Small intestine (tissue), 16 donors: ENCODE measurements at places on chromosomes 2 and 18. TPM values are rescaled to one million over a fixed set of nuclear protein-coding genes. Genes with fewer than 3 reads are reported as not detected.

The IL18R1 gene
- 3.8 TPM for polyA plus RNA-seq

- no peak for DNase-seq
Measured at GRCh38 chr18:76363436-76364120, 131.5 kb downstream of the ZNF516 start.

The AUP1 gene
- polyA plus RNA-seq: 136 TPM

The ORC4 gene
- polyA plus RNA-seq: 47.7 TPM

GRCh38 chr2:146227152-146228019 lies 1617.4 kb upstream of the ACVR2A start:
- DNase-seq: no peak

GRCh38 chr2:129201696-129202095 lies 777.8 kb upstream of the RAB6C start:
- no peak for DNase-seq

GRCh38 chr18:26342646-26343045 lies 116.4 kb downstream of the TAF4B start:
- no peak for DNase-seq

The TSPYL6 gene
- 0.06 TPM for polyA plus RNA-seq

GRCh38 chr18:72201032-72201431 lies 343.1 kb downstream of the CBLN2 start:
- no peak for DNase-seq

- peak; percentile 41 for DNase-seq
Measured at GRCh38 chr2:84939426-84940087, 31.4 kb upstream of the KCMF1 start.

GRCh38 chr2:47652061-47652690 lies 130.8 kb upstream of the MSH6 start:
- no peak for DNase-seq

DNA sequence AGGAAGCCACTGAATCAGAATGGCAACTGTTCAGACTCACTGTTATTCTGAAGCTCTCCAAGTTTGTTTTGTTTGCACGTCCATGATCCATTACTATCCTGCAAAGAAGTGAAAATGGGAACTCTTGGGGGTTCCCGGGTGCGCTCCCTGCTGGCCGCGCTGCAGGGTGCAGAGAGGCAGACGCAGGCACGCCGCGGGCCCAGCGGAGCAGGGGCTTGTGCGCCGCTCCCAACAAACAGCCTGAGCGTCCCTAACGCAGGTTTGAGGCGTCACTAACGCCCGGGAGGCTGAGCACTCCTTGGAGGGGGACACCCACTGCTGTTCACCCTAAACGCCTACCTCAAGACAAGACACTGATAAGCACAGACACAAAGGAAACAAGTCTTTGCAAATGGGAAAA lies 14.3 kb upstream of the PIEZO2 start:
- peak; percentile 58 for DNase-seq

The SF3B6 gene
- 241 TPM for polyA plus RNA-seq

DNA sequence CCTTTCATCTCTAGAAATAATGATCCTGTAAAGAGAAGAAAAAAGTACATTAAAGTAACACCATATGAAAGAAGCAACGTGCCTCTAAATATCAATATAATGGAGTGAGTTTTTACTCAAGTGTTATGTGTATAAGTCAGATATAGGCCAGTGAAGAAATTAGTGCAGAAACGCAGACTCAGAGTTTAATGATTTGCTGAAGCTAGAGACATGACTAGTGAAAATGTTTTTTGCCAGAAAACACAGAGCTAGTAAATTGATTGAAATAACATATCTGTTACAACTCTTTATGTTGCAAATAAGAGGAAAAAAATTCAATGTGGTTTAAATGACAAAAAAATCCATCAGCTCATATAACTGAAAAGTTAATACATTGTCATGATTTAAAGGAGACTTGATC lies 217.2 kb upstream of the NXPH2 start:
- DNase-seq: no peak

DNA sequence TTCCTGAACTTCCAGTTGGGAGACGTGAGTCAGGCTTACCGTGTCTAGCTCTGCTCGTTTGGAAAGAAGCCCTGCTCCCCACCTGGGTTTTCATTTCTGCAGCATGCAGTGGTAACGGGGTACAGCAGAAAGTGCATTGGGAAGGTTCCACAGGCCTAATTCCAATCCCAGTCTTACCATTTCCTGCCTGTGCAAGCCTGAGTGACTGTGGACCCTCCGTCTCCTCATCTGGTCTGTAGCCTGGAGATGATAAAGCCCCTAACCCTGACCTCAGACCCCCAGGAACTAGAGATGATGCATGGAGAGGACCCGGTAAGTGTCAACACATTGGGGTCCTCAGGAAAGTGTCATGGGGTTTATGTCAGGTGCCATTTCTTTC lies 5.8 kb upstream of the PSD4 start:
- DNase-seq: no peak

DNA sequence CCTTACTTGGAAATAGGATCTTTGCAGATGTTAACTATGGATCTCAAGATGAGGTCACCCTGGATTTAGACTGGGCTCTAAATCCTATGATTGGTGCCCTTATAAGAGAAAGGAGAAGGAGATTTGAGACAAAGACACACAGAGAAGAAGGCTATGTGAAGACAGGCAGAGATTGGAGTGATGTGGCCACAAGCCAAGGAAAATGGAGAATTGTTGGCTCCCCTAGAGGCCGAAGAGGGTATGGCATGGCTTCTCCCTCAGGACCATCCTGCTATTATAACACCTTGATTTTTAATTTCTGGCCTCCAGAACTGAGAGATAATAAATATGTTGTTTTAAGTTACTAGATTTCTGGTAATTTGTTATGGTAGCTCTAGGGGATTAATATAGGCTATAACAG lies 7.6 kb downstream of the CYBRD1 start:
- DNase-seq: no peak

DNA sequence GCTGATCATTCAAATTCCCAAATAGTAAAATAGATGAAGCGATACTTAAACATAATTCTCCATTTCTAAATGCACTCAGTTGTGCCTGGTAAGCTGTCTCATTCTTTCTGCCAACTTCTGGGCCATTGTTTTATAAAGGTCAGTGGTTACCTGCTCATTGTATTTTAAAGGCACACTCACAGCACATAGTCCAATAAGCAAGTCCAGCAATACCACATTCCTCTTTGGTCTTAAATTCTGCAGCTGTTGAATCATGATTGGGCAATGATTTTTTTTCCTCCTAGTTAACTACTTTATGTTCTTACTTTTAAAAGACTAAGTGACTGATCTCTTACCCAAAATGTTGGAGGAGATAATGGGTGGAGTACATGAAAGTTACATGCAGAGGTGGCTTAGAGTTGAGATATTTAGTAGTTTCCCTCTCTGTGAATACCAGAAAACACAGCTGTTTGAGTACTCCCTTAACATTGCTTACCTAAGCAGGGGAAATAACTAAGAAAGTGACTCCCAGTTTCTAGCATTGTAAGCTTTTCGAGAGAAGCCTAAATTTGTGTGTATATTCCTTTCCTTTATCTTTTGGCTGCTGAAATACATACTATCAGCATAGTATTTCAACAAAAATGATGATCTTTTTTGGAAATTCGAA lies 220.7 kb downstream of the CAMKMT start:
- DNase-seq: no peak

The TMEM37 gene
- polyA plus RNA-seq: 43.2 TPM

- DNase-seq: no peak
Measured at GRCh38 chr2:15780912-15781574, 159.3 kb upstream of the MYCN start.

- DNase-seq: no peak
Measured at GRCh38 chr18:43013486-43013885, 102.0 kb downstream of the RIT2 start.

DNA sequence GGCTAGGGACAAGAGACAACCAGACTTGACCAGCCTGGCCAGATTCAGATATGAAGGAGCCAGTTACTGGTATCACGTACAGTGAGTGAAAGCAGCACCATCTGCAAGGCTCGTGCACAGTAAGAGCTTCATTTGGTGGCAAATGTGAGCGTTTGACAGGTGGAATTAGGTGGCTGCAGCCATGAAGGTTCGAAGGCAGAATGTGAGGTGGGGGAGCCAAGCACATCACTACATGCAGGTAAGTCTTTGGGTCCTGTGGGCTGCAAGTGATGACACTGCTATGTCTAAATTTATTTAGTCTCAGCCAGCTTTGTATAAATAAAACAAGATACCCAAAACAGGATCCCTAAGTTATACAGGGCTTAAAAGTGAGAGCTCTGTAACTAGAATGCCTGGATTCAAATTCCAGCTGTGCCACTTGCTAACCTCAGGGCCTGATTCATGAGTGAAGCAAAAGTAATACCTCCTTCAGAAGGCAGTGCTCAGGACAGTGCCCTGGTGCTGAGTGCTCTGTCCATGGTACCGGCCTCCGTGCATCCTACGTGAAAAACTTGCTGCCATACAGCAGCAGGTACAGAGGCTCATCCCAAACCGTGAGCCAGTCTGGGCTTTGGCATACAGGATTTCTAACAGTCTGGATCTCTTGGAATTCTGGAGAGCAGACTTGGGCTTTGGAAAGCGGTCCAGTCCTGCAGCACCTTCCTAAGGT lies 18.6 kb downstream of the DDX18 start:
- DNase-seq: no peak

- DNase-seq: peak; percentile 71
Measured at GRCh38 chr2:103823847-103824246, 1030.1 kb upstream of the POU3F3 start.

GRCh38 chr2:106299696-106300095 lies 105.6 kb upstream of the UXS1 start:
- DNase-seq: peak; percentile 63

The BOLL gene
- not detected for polyA plus RNA-seq

- no peak for DNase-seq
Measured at GRCh38 chr2:29954316-29954715, 32.9 kb upstream of the ALK start.

The ADGRF3 gene
- not detected for polyA plus RNA-seq

The PLEK gene
- polyA plus RNA-seq: 6.2 TPM

GRCh38 chr2:237786936-237787335 lies 11.6 kb upstream of the RBM44 start:
- no peak for DNase-seq

DNA sequence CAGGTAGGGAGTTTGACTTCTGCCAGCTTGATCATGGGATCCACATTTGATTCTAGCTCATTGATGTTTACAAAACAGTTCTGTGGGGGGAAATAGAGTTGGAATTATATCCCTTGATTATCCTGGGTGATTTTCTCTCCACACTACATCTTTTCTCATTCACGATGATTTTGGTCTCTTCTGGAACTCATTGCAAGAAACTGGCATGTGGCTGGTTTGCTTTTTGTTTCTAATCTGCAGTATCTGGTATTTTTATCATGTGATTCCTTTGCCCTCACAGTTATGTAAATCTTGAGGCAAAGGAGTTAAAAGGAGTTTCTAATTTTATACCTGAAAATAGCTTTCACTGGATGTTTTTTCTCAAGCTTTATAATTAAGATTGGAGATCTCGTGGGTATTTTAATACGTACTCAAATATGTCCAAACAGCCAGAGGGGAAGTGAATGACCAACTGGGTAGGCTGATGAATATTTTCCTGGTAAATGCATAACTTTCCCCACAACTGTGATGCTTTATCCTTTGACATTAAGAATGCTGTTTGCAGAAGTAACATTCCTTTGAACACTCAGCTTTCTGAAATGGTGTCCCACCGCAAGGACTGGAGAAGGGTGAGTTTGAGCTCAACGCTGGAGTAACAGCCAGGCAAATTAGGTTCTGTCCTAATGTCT lies 502.9 kb upstream of the ZEB2 start:
- DNase-seq: no peak
